ENCODE measurements at places on chromosomes 6 and 20.
A peak's percentile ranks its signal among the peaks of the same experiment; 100 is the strongest.

- no peak for DNase-seq
These were observed 21.0 kb downstream of the CST7 start for GRCh38 chr20:24970030-24970553.

- peak; percentile 61 for DNase-seq
These were observed 69.8 kb upstream of the RIN2 start for GRCh38 chr20:19688031-19688806.

DNA sequence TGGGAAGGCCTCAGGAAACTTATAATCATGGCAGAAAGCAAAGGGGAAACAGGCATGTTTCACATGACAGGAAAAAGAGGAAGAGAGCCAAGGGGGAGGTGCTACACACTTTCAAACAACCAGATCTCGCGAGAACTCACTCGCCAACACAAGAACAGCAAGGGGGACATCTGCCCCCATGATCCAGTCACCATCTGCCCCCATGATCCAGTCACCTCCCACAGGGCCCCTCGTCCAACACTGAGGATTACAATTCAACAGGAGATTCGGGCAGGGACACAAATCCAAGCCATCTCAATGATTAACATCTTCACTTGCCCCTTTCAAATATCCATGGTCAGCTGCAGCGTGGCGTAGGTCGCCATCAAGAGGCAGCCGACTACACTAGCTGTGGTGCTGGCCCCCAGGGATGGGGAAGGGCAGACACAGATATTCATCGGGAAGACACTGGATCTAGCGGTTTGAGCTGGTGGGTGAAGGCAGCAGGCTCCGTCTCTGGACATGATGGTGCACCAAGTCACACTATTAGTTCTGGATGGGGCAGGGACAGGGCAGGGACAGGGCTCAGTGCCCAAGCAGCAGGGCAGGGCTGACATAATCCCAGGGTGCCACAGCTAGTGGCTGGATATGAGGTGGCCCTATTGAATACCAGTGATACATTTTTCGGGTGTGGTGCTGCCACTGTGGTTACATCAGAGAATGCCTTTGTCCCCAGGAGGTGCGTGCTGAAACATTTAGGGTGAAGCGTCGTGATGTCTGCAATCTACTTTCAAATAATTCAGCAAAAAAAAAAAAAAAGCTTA is 31.6 kb downstream of the TUBB2B start:
- peak; percentile 33 for DNase-seq

GRCh38 chr20:34564833-34565232 is 6.3 kb downstream of the MAP1LC3A start:
- DNase-seq: no peak

- no peak for DNase-seq
These were observed 55.5 kb upstream of the CD93 start for GRCh38 chr20:23141450-23142161.

DNA sequence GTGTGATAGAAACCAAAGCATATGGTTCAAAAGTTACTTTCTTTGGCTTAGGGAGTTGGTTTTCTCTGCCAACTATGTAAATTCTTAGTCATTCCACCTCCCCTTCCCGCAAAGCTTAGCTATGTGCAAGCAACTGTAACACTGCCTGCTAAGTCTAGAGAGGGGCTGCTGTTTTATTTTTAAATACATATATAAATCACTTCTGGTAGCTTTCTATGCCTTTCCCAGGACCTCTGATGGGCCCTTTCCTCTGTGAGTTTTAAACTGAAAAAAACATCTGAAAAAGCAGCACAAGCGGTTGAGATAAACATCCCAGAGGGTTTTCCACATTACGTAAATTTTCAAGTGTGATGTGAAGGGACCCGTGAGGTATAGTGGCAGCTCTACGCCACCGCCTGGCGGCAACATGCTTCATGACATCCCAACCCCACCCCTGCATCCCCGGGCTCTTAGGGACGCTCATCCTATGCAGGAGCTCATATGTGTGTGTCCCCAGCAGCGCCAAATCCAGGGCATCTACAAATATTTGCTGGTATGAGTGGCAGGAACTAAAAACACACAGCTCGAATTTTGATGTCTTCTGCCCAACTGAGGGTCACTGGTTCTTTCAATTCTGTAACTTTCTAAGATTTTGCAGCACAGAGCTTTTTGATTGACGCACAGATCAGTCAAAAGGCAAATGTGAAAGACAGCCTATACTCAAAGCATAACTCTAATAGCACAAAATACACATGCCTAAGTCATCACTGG is 12.7 kb downstream of the SAYSD1 start:
- DNase-seq: no peak

GRCh38 chr20:4326195-4327065 is 311.1 kb upstream of the RNF24 start:
- DNase-seq: peak; percentile 43

DNA sequence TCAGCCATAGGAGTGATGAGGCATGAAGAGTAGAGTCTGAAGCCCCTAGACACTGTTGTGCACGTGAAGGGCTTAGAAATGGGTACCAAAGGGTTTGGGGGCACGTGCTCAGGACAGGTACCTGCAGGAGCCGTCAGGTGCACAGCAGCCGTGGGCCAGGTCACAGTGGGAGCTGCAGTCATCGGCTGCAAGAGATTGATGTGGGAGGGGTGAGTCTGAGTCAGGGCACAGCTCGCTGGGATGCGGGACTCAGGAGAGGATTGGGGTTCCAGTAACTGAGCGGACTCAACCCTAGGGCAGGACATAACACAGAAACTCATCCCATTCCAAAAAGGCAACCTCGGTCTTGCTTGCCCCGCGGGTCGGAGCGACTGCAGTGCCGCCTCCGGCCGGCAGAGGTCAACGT is 1.1 kb downstream of the DLK2 start:
- DNase-seq: peak; percentile 34

- DNase-seq: no peak
These were observed 19.8 kb downstream of the SYNDIG1 start for GRCh38 chr20:24489193-24489592.

DNA sequence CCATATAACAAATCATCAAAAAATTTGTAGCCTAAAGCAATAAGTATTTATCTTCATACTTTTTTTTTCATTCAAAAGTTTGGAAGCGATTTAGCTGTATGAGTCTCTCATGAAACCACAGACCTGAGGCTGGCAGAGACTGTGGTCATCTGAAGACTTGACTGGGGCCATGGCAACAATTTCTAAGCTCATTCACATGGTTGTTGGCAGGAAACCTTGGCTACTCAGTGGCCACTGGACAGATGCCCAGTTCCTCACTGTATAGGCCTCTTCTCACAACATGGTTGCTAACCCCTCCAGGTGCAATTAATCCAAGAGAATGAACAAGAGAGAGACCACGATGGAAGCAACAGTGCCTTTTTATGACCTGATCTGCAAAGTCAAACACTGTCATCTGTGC is 235.9 kb downstream of the BTBD3 start:
- no peak for DNase-seq

GRCh38 chr6:51024126-51024525 is 205.5 kb downstream of the TFAP2B start:
- no peak for DNase-seq

GRCh38 chr20:37538003-37538402 is 10.3 kb upstream of the BLCAP start:
- peak; percentile 87 for DNase-seq

- no peak for DNase-seq
These were observed 56.2 kb upstream of the TBC1D7 start for GRCh38 chr6:13384506-13384905.

DNA sequence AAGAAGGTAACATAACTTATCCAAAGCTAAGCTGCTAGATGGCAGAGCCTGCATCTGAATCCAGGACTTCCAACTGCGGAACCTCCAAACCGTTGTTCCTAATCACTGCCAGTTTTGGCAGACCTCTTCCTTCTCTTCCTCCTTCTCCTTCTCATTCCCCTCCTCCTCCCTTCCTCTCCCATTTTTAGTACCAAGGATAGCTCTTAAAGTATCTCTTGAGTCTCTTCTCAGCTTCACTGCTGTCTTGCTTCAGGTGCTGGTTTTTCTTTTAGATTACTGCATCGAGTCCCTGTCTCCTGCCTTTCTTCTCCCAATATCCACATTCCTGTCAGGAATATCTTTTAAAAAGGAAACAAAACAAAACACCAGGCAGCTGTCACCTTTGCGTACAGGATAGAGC is 77.1 kb downstream of the CDYL start:
- DNase-seq: no peak

- DNase-seq: peak; percentile 13
These were observed 33.2 kb upstream of the PNISR start for GRCh38 chr6:99458319-99458718.

DNA sequence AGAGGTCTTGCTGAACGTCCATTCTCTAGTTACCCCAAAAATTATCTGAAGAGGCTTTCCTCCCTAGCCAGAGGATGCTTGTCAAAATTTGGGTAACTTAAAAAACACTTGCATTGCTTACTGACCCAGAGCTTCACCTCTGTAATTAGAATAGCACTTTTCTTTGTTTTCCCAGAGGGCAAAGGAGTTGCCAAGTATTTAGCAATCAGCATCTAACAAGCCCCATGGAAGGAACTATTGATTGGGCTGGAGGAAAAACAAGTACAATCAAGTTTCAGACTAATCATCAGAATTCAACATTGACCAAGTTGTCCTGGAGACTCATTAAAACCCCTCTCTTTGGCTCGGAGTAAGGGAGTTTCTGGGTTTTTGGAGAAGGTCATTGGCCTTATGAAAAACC is 226.4 kb downstream of the TBC1D7 start:
- DNase-seq: no peak

DNA sequence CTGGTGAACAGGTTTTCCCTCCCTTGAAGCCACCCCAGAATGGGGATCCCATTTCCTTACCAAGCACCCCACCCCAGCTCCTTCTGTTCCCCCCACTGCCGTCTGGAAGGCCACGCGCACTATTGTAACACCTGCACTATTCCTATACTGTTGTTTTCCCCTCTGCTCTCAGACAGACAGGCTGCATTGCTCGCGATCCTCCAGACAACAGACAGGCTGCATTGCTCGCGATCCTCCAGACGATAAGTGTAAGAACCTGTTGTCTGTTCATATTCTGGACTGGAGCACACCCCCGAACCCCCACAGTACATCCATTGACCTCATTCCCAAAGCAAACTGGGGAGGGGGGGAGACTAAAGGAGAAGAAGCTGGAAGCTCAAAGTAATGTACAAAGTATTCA is 72.7 kb downstream of the LY86 start:
- DNase-seq: no peak

GRCh38 chr6:71979911-71980310 is 93.6 kb downstream of the RIMS1 start:
- DNase-seq: no peak

DNA sequence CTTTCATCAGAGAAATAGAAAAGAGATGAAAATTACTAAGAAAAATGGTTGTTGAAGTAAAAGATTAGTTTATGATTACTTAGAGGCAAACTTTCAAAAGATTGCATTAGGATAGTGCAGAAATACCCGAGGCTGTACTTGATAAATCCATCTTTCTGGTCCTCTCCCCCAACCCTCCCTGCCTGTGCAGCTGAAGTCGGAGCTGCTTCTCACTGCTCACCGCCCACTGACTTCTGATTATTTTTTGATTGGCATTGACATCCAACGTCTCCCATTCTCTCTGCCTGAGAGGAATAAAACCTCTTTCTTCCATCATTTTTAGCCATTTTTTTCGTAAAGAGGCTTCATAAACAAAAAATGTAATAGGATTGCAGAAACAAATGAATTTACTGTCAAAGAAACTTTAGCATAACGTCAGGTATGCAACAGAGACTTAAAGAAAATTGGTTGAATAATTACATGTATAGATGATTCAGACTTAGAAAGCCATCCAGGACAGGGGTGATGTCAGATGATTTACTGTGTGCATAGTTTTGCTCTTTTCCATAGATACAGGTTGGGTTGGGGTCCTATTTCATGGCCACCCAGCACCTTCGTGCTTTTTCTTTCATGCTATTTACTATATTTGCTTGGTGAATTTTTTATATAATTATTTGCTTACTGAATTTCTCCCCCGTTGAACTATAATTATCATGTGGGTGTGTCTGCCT is 53.6 kb upstream of the EDN3 start:
- DNase-seq: no peak

DNA sequence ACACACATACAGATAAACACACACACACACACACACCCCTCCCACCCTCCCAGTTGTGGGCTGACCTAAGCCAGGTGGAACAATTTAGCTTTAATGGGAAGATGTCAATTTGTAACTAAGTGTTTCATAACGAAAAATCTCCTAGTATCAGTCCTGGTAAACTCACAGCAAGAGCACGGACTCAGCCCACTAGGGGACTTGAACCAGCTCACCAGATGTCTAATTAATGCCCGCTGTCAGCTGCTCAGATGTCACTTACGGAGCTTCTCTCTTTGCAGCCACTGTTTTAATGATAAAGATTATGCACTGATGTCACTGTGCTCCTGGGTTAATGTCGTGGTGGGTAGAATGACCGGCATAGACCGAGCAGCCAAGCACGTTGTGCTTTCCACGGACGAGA is 116.6 kb upstream of the INSM1 start:
- no peak for DNase-seq

DNA sequence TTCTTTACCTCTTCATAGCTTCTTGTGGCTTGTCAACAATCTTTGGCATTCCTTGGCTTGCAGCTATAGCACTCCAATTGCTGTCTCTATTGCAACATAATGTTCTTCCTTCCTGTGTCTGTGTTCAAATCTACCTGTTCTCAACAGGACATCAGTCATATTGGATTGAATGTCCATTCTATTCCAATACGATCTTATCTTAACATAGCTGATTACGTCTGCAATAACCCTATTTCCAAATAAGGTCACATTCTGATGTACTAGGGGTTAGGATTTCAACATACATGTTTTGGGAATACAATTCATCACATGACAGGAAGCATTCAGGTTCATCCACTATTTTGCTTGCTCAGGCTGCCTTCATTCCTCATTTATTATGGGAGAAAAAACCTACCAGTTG is 684.4 kb upstream of the CITED2 start:
- DNase-seq: no peak

GRCh38 chr6:40425192-40425919 is 161.8 kb downstream of the LRFN2 start:
- no peak for DNase-seq

DNA sequence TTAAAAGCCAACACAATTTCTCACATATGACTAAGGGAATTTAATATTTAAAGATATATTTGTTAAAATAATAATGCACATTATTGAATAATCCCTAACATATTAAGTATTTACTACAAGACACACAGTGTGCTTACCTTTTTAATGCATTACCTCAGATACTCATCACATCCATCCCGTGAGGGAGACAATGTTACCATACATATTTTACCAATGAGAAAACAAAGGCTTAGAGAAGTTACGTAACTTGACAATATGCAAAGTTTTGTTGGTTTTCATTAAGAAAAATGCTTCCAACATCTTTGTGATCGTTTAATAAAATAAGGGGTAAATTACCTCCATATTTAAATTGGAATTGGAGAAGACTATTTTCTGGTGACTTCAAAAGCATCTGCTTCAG is 4.3 kb downstream of the IFNGR1 start:
- no peak for DNase-seq

All from MV-4-11 (cell line).